Globus pallidus (tissue), 1 donor: ENCODE measurements at places on chromosomes 1 and 21.
A peak's percentile ranks its signal among the peaks of the same experiment; 100 is the strongest.

DNA sequence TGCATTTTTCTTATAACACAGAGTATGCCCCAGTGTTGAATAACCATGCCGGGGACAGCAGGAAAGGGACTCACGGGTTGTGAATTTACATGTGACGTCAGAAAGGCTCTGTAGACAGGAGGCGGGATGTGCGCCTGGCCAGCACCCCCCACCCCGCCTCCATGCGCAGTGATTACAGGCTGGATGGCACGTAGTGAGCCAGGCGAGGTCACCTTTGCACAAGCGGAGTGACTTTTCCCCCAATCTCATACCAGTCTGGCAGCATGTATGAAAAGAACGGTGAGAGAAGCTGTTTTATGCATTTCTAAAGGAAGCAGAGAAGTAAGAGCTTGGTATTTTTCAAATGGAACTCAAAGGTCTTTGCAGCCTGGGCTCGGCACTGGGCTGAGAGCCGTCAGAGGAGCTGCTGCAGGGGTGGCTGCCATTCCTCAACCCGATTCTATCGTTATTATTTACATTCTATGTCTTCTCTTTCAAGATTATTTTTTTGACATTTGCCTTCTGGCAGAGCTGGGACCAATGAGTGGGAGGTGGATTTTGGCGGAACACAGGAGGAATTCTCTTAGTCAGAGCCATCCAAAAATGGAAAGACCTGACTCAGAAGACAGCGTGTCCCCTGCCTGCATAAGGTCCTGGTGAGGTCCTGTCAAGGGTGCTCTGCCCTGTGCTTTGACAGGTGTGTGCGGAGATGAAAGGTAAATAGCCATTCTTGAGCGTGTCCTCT is 115.6 kb upstream of the SLC45A1 start:
- DNase-seq: no peak

GRCh38 chr1:39413902-39414528 is 77.4 kb upstream of the BMP8A start:
- no peak for DNase-seq

- DNase-seq: no peak
Observed at GRCh38 chr1:163291461-163291860, 30.3 kb upstream of the NUF2 start.

DNA sequence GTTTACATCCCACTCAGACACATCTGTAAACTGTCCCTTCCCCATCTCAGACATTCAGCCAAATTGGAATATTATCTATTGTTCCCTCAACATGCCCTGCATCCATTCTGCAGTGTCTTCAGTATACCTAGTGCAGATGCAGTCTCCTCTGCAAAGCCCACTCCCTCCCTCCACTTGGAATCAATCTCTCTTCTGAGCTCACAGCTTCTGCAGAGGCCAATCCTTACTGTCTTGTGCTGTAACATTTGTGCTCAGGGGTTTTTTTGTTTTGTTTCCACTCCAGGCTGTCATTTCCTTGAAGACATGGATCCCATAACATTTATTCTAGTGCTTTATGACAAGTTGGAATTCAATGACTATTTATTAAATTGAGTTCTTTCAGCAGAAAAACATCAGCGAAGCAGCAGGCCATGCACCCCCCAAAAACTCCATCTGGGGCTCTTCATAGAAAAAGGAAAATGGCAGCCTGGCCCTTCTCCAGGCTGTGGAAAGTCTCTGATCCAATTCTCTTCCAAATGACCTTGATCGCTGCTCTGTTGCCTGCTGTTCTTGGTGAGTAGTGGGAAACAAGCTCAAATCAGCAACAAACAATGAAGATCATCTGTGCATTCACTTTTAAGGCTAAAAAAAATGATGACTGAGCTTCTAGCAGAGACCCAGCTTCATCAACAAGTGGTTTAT is 8.7 kb downstream of the C4BPA start:
- DNase-seq: no peak

DNA sequence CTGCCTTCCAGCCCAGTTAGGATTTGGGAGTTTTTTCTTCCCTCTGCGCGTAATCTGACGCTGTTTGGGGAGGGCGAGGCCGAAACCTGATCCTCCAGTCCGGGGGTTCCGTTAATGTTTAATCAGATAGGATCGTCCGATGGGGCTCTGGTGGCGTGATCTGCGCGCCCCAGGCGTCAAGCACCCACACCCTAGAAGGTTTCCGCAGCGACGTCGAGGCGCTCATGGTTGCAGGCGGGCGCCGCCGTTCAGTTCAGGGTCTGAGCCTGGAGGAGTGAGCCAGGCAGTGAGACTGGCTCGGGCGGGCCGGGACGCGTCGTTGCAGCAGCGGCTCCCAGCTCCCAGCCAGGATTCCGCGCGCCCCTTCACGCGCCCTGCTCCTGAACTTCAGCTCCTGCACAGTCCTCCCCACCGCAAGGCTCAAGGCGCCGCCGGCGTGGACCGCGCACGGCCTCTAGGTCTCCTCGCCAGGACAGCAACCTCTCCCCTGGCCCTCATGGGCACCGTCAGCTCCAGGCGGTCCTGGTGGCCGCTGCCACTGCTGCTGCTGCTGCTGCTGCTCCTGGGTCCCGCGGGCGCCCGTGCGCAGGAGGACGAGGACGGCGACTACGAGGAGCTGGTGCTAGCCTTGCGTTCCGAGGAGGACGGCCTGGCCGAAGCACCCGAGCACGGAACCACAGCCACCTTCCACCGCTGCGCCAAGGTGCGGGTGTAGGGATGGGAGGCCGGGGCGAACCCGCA is at the start of gene PCSK9:
TSS of gene PCSK9 (plus strand) at position 207 of the 741 bp plus-strand sequence. CDS start at position 497, 290 bp downstream.
- no peak for DNase-seq

DNA sequence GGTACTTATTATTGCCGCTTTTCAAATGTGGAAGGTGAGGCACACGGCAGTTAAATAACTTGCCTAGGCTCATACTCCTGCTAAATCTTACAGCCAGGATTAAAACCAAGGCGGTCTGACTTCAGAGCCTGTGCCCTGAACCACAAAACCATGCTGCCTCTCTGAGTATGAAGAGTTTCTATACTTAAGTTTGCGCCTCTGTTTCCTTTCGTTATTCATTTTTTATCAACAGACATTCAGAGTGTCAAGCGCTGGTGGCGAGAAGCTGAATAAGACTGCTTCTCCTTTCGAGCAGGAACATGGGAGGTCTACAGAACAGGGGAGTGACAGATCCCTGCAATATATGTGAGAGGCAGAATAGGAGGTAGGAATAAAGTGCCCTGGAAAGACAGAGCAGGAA is 96.0 kb upstream of the DUSP10 start:
- DNase-seq: no peak

DNA sequence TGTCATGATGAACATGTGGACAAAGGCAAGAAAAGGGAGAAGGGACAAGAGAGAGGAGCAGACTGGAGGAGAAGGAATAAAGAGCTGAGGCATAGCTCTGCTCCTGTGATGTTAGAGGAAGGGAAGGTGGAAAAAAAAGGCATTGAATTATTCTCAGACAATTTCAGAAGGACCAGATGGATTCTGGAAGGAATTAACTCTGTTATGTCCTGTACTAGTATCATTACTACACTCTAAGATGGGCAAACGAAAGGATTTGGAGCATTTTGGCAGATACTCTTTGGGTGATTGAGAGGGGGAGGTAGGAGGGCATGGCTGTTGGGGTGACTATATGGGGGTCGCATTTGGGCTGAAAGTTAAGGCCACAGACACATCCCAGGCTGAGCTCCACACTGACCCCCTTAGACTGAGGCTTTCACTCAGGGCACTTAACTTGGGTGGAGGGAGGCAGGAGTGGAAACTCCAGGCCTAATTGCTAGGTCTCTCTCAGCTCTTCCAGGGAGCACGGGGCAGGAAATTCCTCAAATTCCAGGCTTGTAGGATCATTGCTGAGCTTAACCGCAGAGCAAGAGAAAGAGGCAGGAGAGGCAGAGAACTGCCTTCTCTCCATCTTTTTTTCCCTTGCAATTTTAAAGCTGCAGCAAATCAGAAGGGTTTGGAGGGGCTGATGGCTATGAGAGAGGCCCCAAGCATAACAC is 25.9 kb downstream of the KIRREL1 start:
- DNase-seq: no peak

DNA sequence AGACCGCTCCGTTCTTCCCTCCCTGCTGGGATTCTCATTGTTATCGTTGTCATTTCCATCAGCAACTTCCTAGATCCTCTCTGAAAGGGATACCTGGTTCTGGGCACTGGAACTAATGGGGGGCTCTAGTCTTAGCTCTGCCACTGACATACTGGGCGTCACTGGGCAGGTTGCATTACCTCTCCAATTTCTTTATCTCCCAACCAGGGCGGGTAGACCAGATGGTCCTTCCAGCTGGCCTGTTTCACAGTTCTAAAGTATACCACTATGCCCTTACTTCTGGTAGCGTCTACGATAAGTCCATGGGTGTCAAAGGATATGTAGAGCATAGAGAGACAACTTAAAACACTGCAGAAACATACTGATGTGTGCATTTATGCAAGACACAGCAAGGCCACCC is 1.4 kb downstream of the GPR37L1 start:
- DNase-seq: peak; percentile 53

DNA sequence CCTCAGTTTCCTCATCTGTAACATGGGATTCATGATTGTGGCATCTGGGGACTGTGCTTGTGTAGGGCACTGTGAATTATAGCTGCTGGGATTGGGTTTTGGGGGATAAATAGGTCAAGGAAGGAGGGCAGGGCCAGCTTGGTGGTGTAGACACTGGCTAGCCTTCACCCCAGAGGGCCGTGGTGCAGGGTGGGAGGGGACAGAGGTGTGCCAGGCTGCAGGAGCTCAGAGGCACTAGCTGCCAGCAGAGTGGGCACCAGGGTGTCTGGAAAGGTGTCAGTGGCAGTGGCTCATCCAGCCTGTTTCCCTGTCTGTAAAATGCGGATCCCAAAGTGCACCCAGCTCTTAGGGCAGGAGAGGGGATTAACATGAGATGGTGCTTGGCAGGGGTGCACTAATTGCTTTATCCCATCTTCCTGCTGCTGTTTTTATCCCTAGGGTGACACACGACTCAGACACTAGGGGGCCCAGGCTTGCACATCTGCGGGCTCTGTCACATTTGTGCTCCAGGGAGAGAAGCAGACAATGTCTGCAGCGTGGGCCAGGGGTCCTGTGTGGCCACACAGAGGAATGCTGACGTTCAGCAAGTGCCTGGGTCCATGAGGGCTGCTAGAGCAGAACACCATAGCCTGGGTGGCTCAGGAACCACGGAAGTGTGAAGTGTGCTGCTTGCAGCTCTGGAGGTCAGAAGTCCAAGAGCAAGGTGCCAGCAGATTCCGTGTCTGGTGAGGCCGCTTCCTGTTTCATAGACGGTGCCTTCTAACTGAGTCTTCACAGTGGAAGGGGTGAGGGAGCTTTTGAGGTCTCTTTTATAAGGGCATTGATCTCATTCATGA is 19.3 kb downstream of the OBSCN start:
- DNase-seq: no peak

- no peak for DNase-seq
Observed at GRCh38 chr1:221919743-221920142, 177.9 kb upstream of the DUSP10 start.

DNA sequence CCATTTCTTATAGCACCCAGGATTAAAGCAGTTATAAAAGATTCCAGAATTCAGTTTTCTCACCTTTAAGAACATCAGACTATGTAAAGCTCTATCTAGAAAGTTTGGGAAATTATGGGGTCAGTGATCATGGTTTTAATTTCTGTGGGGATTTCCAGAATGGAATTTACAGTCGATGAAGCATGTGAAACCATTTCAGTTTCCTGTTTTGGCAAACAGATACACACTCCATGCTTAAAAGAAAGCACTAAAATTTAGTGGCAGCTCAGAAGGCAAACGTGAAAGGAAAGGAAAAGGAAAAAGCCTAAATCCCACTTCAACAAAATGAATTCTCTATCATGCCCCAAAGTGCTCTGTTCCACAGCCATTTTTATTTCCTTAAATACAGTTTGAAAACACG is 60.4 kb downstream of the FYB2 start:
- no peak for DNase-seq

- DNase-seq: no peak
Observed at GRCh38 chr1:109478806-109479205, 4.9 kb upstream of the ATXN7L2 start.

DNA sequence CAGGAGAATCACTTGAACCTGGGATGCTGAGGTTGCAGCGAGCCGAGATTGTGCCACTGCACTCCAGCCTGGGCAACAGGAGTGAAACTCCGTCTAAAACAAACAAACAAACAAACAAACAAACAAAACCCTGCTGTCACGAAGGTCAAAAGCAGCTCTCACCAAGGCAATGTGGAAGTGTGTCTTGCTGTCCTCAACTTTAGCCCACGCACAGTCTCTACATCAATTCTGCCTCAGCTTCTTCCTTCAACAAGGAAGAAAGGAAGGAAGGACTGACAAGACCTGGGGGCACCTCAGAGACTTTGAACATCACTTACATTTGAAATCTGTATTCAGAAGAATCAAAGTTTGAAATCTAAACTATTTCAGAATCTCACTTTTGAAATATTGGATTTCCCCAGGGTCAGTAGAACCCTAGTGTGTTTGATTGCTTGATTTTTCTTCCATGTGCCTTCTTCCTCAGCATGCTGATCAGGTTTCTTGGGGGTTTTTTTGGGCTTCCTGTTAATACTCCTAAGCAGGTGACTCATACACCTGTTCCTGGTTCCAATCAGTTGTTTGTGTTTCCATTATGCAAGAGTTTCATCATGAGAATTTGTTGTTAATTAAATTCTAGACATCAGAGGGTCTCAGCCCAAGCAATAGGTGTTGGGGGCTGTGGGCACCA is 6.5 kb upstream of the CSTB start:
- DNase-seq: no peak

DNA sequence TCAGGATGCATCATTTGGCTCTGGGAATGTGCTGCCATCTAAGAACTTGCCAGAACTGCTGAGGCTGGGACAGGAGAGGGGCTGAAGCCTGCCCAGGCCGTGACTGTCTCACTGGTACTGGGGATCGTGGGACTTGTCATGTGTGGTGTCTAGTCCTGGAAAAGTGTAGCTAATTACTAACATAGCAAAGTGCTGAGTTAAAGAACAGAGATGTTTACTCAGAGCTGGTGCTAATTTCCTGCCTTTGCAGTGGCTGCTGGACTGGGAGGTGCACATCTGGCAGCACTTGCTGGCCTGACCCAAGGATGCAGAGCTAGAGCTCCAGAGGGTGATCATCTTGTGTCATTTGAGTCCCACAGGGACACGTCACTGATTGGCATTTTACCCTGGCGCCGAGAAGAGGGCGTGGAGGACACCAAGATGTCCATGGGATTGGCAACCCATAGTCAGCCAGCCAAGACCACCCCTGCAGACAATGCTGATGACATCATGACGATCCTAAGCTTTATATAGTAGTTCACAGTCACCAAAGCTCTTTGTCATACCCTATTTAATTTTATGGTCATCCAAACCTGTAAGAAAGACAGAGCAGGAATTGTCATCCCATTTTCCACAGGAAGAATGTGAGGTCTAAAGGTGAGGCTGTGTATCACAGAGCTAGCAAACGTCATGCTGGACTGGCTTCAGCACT is 110.1 kb upstream of the SLC44A3 start:
- DNase-seq: no peak

GRCh38 chr1:153921080-153921802 is 1.5 kb downstream of the GATAD2B start:
- no peak for DNase-seq
